ENCODE measurements at places on chromosomes 1 and 21.

DNA sequence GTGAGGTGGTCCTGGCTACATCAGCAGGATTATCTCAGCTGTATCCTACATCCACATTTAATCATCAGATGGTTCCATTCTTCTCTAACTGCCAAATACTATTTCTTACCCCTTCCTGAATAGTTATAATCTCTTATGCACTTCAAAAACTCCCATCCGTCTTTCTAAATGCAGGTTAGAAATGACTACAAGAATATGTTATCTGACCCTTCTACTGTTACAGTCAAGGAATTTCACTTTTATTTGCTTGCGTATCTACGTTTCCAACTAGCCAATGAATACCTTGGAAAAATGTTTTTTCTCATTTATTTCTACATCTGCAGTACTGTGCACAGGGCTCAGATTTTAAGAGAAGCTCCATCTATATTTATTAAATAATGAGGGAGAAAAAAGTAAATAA lies 709.9 kb downstream of the KCNT2 start:
- no peaks in the 10 kb centered on the region for H3K4me1 ChIP-seq
- no peaks in the 10 kb centered on the region for H3K27me3 ChIP-seq
- H3K4me3 ChIP-seq, result no peak overlapping the region
- no peak for DNase-seq
- no peak overlapping the region for H3K27ac ChIP-seq

DNA sequence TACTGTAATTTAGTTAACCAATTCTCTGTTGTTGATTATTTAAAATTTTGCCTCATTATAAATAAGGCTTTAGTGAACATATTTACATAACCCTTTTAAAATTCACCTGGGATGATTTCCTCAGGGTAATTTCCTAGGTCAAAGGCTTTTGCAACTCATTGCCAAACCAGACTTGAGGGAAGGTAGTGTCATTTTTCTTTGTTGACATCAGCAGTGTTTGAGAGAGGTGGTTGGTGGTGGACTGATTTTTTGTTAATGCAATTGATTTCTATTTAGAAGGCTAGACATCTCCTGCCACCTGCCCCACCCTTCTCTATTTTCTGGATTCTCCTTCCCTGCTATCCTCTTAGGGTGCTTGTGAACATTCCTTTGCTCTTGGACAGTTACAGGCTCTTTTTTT lies 116.8 kb downstream of the HHAT start:
- no peaks in the 10 kb centered on the region for H3K36me3 ChIP-seq
- DNase-seq, result no peak
- peaks cover 14% of the 10 kb centered on the region for H3K4me1 ChIP-seq
- H3K27me3 ChIP-seq, result no peaks in the 10 kb centered on the region

GRCh38 chr21:44513389-44514217 lies 26.4 kb downstream of the KRTAP10-1 start:
- H3K27ac ChIP-seq, result no peak overlapping the region
- H3K4me1 ChIP-seq, result peaks cover 10% of the 10 kb centered on the region
- no peak for DNase-seq
- no peak overlapping the region for H3K4me3 ChIP-seq
- no peaks in the 10 kb centered on the region for H3K27me3 ChIP-seq

- H3K27me3 ChIP-seq, result no peaks in the 10 kb centered on the region
- H3K4me1 ChIP-seq, result no peaks in the 10 kb centered on the region
- no peaks in the 10 kb centered on the region for H3K36me3 ChIP-seq
- H3K27ac ChIP-seq, result no peak overlapping the region
Measured at GRCh38 chr1:96558635-96559034, 162.9 kb upstream of the PTBP2 start.

DNA sequence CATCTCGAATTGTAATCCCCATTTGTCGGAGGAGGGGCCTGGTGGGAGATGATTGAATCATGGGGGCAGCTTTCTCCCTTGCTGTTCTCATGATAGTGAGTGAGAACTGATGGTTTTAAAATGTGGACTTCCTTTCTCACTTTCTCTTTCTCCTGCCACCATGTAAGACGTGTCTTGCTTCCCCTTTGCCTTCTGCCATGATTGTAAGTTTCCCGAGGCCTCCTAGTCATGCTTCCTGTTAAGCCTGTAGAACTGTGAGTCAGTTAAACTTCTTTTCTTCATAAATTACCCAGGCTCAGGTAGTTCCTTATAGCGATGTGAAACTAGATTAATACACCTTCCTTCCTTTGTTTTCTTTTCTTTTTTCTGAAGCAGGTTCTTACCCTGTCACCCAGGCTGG lies 13.9 kb downstream of the DNAJC6 start:
- no peak overlapping the region for H3K4me3 ChIP-seq
- H3K27ac ChIP-seq, result no peak overlapping the region
- no peak for DNase-seq

DNA sequence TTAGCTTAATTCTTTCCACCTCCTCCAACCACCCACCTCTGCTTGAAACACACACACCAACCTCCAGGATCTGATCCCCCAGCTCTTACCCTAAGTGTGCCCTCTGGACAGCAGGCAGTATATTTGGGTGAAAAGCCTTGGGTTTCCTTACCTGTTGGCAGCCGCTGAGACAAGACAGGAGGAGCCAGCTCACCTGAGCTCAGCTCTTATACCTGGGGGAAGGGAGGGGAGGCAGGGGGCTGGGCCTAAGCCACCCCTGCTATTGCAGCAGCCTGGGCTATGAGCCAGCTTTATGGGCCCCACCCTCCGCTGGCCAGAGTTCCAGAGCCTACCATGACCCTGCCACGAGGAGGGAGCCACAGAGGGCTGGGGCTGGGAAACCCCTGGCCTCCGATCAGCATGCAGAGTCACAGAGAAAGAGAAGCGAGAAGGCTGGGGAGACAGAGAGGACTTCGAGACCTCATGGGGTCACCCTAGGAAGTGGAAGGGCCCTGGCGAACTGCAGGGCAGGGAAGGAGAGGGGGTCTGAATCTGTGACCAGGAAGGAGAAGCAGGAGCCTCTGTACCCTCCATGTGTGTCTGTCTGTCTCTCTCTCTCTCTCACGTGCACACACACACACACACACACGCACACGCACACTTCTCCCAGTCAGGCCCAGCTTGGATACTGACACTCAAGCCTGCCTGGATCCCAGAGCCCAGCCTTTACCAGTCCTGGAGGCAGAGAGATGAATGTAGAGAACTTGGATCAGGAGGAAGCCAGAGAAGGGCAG lies at the start of gene S100A14:
Gene S100A14, minus strand, starts transcription at position 182 of the 773 bp plus-strand sequence. CDS start 467 bp downstream, outside the sequence.
- H3K4me1 ChIP-seq, result no peaks in the 10 kb centered on the region
- DNase-seq, result no peak
- no peaks in the 10 kb centered on the region for H3K36me3 ChIP-seq
- no peak within 1 kb of the TSS for H3K4me3 ChIP-seq
- no peaks in the 10 kb centered on the region for H3K27me3 ChIP-seq
- no peak within 1 kb of the TSS for H3K27ac ChIP-seq

GRCh38 chr1:149972547-149972946 lies 35.9 kb upstream of the MTMR11 start:
- H3K27ac ChIP-seq, result no peak overlapping the region
- H3K4me3 ChIP-seq, result no peak overlapping the region
- H3K36me3 ChIP-seq, result peaks cover 5% of the 10 kb centered on the region
- no peaks in the 10 kb centered on the region for H3K4me1 ChIP-seq

DNA sequence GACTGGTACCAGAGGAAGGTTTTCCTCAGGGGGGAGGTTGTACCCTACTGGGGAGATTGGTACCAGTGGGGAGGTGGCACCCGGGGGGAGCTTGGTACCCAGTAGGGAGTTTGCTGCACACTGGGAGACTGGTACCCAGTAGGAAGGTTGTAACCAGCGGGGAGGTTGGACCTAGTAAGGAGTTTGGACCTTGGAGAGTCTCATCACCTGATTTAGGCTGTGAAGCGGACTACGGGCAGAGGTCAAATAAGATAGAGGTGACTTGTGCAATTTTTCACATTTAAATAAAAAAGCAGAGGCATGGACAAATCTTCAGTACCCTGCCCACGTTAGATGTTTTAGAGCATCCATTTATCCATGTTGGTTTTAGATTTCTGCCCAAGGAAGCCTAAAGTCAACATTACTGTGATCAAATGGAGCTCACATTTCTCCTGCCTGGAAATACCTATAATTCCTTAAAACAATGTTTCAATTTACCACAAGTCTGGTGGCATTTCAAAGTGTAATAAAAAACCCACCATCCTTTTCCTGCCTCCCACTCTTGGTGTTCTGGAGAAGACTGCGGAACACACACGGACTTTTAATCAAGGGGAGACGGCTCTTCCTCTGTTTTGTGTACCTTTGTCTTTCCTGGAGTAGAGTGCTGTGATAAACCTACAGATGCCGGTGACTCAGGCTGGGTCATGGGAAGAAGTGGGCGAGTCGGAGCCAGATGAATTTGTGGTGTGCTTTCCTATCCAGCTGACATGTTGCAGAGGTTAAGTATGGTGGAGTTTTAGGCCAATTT lies 36.2 kb upstream of the MRPS6 start:
- no peaks in the 10 kb centered on the region for H3K4me1 ChIP-seq
- no peak overlapping the region for H3K4me3 ChIP-seq
- no peaks in the 10 kb centered on the region for H3K27me3 ChIP-seq
- H3K27ac ChIP-seq, result no peak overlapping the region
- no peak for DNase-seq

DNA sequence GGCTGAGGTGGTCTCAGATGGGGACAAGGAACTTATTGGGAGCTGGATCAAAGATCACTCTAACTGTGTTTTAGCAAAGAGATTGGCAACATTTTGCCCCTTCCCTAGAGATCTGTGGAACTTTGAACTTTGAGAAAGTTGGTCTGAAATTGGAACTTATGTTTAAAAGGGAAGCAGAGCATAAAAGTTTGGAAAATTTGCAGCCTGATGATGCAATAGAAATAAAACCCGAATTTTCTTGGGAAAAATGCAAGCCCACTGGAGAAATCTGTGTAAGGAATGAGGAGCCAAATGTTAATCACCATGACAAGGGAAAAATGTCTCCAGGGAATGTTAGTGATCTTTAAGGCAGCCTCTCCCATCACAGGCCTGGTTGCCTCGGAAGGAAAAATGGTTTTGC lies 17.2 kb downstream of the CFH start:
- H3K4me1 ChIP-seq, result no peaks in the 10 kb centered on the region
- DNase-seq, result no peak
- no peak overlapping the region for H3K27ac ChIP-seq
- no peak overlapping the region for H3K4me3 ChIP-seq
- no peaks in the 10 kb centered on the region for H3K27me3 ChIP-seq
- H3K36me3 ChIP-seq, result no peaks in the 10 kb centered on the region

- H3K4me1 ChIP-seq, result no peaks in the 10 kb centered on the region
- no peaks in the 10 kb centered on the region for H3K27me3 ChIP-seq
- H3K4me3 ChIP-seq, result no peak overlapping the region
Measured at GRCh38 chr1:1989789-1990188, 13.8 kb downstream of the CFAP74 start.

GRCh38 chr1:154501423-154502065 lies 475 bp upstream of the TDRD10 start:
- peaks cover 20% of the 10 kb centered on the region for H3K27me3 ChIP-seq
- H3K4me1 ChIP-seq, result peaks cover 14% of the 10 kb centered on the region
- no peaks in the 10 kb centered on the region for H3K36me3 ChIP-seq
- H3K27ac ChIP-seq, result no peak overlapping the region
- no peak for DNase-seq
- no peak overlapping the region for H3K4me3 ChIP-seq

GRCh38 chr1:224381880-224382548 lies 25.3 kb downstream of the CNIH4 start:
- no peaks in the 10 kb centered on the region for H3K36me3 ChIP-seq
- no peak for DNase-seq
- no peak overlapping the region for H3K4me3 ChIP-seq
- no peak overlapping the region for H3K27ac ChIP-seq
- H3K27me3 ChIP-seq, result no peaks in the 10 kb centered on the region

- no peaks in the 10 kb centered on the region for H3K36me3 ChIP-seq
- H3K27ac ChIP-seq, result no peak overlapping the region
Measured at GRCh38 chr1:227185291-227185690, 133.0 kb downstream of the CDC42BPA start.

DNA sequence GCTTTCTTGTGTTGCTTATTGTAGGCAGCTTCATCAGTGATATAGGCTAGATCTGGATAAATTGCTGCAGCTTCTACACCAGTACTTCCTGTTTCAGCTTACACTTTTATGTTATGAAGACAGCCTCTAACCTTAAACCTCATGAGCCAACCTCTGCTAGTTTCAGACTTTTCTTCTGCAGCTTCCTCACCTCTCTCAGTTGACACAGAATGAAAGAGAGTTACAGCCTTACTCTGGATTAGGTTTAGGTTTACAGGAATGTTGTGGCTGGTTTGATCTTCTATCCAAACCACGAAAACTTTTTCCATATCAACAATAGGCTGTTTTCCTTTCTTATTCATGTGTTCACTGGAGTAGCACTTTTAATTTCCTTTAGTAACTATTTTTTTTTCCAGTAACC lies 76.9 kb upstream of the RNPC3 start:
- DNase-seq, result no peak
- H3K4me3 ChIP-seq, result no peak overlapping the region
- no peak overlapping the region for H3K27ac ChIP-seq
- no peaks in the 10 kb centered on the region for H3K27me3 ChIP-seq

- H3K4me3 ChIP-seq, result no peak overlapping the region
- no peaks in the 10 kb centered on the region for H3K4me1 ChIP-seq
- H3K27me3 ChIP-seq, result no peaks in the 10 kb centered on the region
- no peak for DNase-seq
- no peaks in the 10 kb centered on the region for H3K36me3 ChIP-seq
Measured at GRCh38 chr1:164843743-164844500, 284.9 kb downstream of the PBX1 start.

DNA sequence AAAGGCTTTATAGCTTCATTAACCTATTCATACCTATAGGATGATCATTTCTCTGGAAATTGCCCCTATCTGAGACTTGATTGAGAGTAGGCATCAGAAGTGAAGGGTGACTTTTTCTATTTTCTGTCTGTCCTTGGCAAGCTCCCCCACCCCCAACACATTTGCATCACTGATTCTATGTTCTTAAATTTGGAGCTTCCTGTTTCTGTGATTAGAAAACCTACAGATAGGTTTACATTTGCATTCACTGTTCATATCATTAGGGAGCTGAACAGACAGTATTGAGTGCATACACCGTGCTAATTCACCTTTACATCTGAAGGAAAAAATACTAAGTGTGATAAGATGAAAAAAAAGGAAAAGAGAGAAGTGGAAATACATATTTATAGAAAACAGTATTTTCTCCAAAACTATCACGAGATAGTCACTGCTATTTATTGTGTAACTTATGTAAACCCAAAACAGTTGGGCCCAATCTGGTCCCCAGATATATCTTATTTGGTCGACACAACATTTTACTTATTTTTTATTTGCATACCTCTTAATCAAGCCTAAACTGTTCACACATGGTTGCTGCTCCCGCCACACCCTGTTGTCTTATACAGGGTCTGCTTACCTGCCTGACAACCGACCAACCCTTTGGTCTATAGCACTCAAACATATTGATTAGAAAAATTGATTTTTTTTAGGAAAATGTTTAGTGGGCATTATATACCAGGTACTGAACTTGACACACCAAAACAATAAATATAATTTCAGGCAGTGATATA lies 218.8 kb downstream of the NTNG1 start:
- no peaks in the 10 kb centered on the region for H3K4me1 ChIP-seq
- H3K27me3 ChIP-seq, result no peaks in the 10 kb centered on the region
- no peaks in the 10 kb centered on the region for H3K36me3 ChIP-seq
- no peak overlapping the region for H3K27ac ChIP-seq
- H3K4me3 ChIP-seq, result no peak overlapping the region
- DNase-seq, result no peak
